Activated CD8-positive, alpha-beta T cell treated with anti-CD3 and anti-CD28 coated beads for 36 hours (primary cell): ENCODE measurements at places on chromosomes 2 and 18. TPM values are rescaled to one million over a fixed set of nuclear protein-coding genes. Genes with fewer than 3 reads are reported as not detected.

Gene DTNA
- 0.40 TPM for total RNA-seq

Gene PIEZO2
- total RNA-seq = not detected

Gene RUFY4
- total RNA-seq = 0.88 TPM

Gene PARD6G
- 0.16 TPM for total RNA-seq

Gene CKAP2L
- 30.5 TPM for total RNA-seq

Gene POTEC
- not detected for total RNA-seq

Gene PLA2R1
- total RNA-seq = not detected

Gene ACVR2A
- total RNA-seq = 1.2 TPM

DNA sequence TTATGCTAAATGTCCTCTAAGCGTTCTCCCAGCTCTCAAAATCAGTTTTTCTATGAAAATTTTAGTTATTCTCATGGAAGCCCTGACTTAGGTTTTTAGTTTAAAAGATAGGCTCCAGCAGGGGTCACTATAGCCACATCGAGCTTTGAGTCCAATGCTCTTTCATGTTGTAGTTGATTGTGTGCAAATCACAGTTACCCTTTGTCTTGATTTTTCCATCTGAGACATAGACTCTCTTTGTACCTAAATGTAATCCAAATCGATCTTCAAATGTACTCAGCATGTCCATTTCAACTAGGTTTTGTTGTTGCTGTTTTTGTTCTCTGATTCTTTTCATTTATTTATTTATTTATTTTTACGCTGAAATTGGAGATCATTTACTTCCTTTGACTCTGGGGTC lies 26.4 kb upstream of the MSTN start:
- no peaks in the 10 kb centered on the region for H3K36me3 ChIP-seq
- no peaks in the 10 kb centered on the region for H3K4me1 ChIP-seq
- H3K27me3 ChIP-seq = no peaks in the 10 kb centered on the region

DNA sequence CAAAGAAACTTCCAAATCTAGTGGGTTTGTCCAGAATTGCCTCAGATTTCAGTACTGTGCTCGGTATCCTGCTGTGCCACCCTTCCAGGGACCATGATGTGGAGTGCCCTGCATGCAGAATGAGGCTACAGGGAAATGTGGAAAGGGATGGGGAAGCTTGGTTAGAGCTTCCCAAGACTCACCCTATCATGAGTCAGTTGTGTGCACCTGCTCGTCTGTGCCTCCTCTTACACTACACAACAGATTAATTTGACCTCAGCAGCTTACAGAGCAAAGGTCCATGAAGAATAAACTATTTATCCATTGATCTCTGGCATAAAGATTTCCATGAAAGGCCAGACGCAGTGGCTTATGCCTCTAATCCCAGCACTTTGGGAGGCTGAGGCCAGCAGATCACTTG lies 21.3 kb upstream of the NCK2 start:
- no peak overlapping the region for H3K27ac ChIP-seq
- H3K4me3 ChIP-seq = no peak overlapping the region
- H3K4me1 ChIP-seq = peaks cover 8% of the 10 kb centered on the region
- no peak for DNase-seq
- H3K27me3 ChIP-seq = peaks cover 1% of the 10 kb centered on the region
- no peaks in the 10 kb centered on the region for H3K36me3 ChIP-seq

- H3K36me3 ChIP-seq = peaks cover 40% of the 10 kb centered on the region
- no peak overlapping the region for H3K4me3 ChIP-seq
- H3K27ac ChIP-seq = peak overlapping the region; percentile 71
- peak; percentile 21 for DNase-seq
Measured at GRCh38 chr2:54634564-54635511, 88.6 kb upstream of the EML6 start.

DNA sequence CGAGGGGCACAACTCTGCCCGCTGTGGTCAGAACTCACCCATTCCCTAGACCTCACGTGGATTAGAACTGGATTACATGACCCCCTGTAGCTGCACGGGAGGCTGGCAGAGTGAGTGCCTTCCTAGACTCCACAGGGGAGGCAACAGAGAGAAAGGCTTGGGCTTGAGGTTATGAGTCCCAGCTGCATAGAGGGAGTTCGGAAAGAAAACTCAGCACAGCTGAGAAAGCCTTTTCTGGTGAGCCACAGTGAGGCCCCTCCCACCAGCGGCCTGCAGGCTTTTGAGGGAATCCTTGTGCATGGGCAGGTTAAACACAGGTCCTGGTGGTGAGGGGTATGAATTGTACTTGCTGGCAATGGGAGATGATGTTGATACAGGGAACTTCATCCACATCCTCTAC lies 217.3 kb downstream of the FHOD3 start:
- H3K27me3 ChIP-seq = no peaks in the 10 kb centered on the region
- H3K36me3 ChIP-seq = no peaks in the 10 kb centered on the region
- no peaks in the 10 kb centered on the region for H3K4me1 ChIP-seq
- no peak for DNase-seq
- H3K27ac ChIP-seq = no peak overlapping the region

GRCh38 chr2:7377916-7378569 lies 460.8 kb downstream of the RNF144A start:
- H3K27ac ChIP-seq = no peak overlapping the region
- no peaks in the 10 kb centered on the region for H3K36me3 ChIP-seq
- DNase-seq = no peak

- DNase-seq = no peak
- no peak overlapping the region for H3K27ac ChIP-seq
- no peaks in the 10 kb centered on the region for H3K36me3 ChIP-seq
Measured at GRCh38 chr2:65172994-65173790, 43.3 kb upstream of the RAB1A start.
